ENCODE measurements at places on chromosomes 16 and 17.
A peak's percentile ranks its signal among the peaks of the same experiment; 100 is the strongest.

DNA sequence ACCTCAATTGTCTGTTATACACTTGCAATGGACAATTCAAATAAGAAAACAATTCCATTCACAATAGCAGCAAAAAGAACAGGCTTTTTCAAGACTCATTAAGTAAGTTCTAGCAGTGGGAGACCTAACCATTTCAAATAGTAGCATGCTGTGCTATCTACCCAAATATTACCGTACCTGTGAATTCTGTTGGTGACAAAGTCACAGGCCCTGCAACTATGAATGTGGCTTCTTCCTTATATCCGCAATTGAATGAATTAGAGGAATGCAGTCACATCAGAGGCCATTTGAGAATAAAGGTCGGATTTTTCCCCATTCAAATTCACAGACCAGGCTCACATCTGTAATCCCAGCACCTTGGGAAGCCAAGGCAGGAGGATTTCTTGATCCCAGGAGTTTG lies 800 bp upstream of the NME4 start:
- no peak for DNase-seq

DNA sequence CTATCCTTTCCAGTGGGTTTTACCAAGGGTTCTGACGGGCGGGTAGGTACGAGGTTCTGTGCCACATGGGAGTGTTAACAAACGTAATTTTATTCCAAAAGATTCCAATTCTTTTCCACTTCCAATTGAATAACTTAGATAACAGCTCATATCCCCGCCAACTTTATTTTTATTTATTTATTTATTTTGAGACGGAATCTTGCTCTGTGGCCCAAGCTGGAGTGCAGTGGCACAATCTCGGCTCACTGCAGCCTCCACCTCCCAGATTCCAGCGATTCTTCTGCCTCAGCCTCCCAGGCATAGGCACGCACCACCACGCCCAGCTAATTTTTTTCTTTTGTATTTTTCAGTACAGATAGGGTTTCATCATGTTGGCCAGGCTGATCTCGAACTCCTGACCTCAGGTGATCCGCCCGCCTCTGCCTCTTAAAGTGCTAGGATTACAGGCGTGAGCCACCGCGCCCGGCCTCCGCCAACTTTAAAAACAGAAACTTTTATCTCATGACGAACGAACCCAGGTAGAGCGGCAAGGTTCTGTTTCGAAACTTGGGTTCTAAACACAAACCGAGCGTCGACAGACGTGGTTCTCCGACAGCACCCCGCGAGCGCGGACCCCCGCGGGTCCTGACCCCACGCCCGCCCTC lies 613 bp downstream of the ECI1 start:
- DNase-seq, result peak; percentile 22

- no peak for DNase-seq
Measured at GRCh38 chr17:27321372-27321771, 27.5 kb downstream of the WSB1 start.

DNA sequence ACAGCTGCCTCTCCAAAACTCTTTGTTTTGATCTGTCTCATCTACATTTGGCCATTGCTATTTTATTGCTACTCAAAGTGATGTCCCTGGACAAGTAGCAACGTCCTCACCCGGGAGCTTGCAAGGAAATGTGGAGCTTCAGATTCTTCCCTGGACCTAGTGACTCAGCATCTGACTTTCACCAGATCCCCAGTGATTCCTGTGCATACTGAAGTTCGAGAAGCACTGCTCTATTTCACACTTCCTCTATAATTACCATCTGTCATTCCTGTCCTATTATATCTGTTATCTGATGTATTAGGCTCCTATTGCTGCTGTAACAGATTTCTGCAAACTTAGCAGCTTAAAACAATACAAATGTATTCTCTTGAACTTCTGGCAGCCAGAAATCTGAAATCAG lies 28.5 kb upstream of the VAT1L start:
- no peak for DNase-seq

DNA sequence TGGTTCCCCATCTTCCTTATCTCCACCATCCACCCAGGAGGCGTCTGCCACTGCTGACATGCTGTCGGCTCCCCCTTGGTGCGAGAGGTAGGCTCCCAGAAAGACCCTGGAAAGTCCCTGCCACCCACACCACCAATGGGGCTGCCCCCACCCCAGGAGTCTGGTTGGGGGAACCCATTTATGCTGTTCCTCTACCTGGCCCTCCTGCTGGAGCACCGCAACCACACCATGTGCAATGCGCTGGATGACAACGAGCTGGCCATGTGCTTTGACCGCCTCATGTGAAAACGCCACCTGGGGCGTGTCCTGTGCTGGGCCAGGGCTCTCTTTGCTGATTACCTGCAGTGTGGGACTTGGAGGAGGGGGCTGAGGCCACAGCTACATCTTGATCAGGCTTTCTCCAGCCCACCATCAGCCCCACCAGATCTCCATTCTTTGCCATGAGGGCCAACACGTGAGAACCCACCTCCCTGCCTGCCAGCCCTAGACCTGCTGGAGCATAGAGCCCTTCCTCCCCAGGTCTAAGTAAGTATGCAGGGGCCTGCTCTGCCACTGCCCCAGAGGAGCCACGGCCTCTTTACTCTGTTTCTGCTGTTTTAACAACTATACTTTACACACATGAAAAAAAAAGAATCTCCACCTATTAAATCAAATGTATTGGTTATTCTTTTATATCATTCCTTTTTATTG lies 7.9 kb upstream of the ALDH3A1 start:
- DNase-seq, result no peak

DNA sequence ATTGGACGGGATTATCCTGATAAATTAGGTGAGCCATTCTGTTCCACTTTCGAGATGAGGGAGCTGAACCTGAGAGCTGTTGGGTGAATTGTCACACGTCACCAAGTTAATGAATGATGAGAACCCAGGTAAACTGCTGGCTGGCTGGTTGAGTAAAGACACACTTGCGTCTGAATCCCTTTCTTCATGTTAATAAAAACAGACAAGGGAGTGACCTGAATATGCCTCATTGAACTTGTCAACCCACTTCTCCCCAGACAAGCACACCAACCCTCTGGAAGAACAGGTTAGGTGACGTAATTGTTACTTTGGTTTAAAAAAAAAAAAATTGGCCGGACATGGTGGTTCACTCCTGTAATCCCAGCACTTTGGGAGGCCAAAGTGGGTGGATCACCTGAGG lies 400.9 kb upstream of the CDH5 start:
- no peak for DNase-seq

DNA sequence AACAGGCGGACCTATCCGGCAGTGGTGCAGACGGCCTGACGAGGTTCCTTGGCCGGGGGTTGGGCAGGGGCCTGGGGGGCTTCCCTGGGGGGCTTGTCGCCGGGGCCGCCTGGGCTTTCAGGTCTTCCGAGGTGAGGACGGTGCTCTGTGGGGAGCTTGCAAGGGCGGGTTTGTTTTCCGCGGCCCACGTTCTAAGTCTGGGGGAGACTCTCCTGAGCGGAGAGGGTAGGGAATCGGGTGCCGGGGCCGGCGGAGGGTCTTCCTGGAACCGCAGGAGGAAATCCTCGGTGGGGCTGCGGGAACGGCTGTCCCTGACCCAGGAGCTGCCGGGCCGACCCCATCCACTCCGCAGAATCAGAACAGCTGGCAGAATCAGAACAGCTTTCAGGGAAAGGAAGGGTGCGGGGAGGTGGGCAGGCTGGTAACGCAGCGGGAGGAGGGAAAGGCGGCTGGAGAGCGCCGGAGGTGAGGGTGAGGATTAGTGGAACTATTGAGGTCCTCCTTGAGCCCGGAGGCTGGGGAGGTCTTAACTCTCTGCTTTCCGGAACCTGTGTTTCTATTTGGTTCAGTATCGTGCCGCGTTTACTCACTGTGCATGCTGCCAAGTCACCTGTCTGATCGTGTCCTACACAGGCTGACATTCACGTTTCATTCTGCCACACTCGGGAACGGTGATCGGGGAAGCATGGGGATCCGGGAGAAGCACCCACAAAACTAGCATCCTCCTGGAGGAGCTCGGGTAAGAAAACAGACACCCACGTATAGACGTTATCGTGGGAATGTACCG lies 28.9 kb downstream of the CPSF4L start:
- DNase-seq, result no peak

GRCh38 chr17:75315541-75316243 lies 26.5 kb upstream of the SLC25A19 start:
- no peak for DNase-seq

GRCh38 chr17:81117672-81118198 lies 47.6 kb upstream of the PVALEF start:
- no peak for DNase-seq

DNA sequence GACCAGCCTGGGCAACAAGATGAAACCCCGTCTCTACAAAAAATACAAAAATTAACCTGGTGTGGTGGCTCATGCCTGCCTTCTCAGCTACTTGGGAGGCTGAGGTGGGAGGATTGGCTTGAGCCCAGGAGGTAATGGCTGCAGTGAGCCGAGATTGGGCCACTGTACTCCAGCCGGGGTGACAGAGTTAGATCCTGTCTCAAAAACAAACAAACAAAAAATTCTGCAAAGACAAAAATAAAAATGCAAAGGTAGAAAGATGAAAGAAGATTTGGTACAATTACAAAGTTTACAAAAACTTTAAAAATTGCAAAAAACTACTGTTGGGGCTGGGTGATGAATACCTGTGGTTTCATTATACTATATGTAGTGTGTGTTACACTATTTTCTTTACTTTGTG lies 5.5 kb upstream of the CDH1 start:
- no peak for DNase-seq

GRCh38 chr17:77107506-77108433 lies 33.0 kb upstream of the SEC14L1 start:
- DNase-seq, result peak; percentile 36

DNA sequence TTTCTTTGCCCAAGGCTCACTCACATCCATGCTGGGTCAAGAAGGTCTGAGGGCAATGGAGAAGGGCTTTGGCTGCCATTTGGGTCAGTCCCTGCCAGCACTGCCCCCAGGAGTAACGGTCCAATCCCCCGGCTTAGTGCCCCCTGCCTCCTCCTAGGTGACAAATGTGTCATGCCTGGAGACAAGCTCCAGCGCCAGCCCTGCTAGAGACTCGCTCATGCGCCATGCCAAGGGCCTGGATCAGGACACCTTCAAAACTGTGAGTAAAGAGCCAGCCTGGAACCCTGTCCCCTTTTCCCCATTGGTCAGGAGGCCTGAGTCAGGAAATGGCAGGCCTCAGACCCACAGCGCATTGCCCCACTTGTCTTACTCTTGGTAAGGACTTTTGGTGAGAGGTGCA lies 3.3 kb downstream of the CHCT1 start:
- DNase-seq, result no peak

Measured in effector CD8-positive, alpha-beta T cell (primary cell).